Stimulated activated CD4-positive, alpha-beta T cell treated with anti-CD3 and anti-CD28 coated beads, Interleukin-15, amount 100 ng/mL, for 1 hour (primary cell): ENCODE measurements at places on chromosomes 2 and 18.

DNA sequence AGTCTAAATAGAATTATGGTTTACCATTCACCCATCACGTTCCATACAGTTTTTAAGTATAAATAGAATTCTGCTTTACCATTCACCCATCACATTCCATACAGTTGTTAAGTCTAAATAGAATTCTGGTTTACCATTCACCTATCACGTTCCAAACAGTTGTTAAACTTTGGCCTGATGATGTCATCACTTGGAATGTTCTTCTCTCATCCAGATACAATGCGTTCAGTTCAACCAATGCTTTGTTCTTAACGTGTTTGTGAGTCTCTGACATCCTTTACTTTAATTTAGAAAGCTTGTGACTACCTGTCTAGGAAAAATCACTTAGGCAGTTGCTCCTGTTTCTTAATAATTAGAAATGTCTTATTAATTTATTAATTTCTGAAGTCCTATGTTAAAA lies 236.3 kb upstream of the RASGRP3 start:
- no peak for DNase-seq

DNA sequence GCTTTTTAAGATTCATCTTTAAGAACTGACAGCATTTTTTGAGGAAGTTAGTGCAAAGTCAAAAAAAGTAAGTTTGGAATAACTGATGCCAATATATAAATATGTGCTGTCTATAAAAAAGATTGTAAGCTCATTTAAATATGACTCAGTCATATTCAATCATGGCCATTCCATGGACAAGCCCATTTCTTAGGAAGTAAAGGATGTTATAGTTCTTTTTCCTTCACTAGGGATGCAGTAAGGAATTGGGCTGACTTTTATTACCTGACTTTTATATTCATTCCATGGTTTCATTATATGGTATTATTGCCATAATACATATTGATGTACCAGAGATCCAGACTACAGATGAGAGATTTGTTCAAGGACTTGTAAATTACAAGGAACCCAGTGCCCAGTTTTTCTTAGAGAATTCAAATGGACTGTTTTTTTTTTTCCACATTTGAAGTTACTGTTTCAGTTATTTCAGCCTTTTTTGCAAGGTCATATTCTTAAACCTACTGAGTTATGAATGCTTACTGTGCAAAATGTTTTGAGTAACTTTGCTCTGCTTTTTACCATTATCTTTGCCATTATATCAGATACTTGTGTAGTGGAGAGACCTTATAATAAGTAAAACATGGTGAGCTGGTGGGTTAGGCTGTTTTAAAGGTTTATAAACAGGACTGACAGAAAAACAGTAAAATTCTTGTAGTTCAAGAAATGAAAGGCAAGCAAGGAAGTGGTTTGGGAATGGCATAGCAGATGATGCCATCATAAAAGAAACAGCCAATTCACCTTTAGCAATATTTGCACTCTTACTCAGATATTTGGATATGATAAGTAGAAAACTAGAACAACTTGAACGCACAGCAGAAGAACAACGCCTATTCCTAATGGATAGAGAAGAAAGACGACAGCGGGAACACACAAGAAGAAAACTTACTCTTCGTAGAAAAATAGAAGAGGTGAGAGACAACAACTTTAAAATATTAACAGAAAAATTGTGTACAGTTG lies 7.6 kb downstream of the FSIP2 start:
- DNase-seq: no peak

DNA sequence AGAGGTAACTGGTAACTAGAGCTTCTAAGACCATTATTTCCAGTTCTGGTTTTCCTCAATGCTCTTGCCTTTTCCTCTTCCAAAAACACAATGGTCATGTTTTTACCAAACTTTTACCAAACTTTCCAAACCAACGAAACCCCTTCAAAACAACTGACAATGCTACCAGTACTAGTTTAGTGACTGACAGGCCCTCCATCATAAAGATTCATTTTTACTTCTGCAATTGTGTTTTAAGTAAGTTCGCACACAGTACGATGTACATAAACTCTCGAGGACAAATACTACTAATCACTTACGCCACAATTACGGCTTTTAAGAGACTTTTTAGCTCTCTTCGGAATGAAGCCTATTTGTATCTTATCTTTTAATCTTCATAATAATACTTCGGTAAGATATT lies 900 bp downstream of the C18orf32 start:
- DNase-seq: no peak

- DNase-seq: no peak
These were observed 113.2 kb downstream of the MRO start for GRCh38 chr18:50706651-50707050.

DNA sequence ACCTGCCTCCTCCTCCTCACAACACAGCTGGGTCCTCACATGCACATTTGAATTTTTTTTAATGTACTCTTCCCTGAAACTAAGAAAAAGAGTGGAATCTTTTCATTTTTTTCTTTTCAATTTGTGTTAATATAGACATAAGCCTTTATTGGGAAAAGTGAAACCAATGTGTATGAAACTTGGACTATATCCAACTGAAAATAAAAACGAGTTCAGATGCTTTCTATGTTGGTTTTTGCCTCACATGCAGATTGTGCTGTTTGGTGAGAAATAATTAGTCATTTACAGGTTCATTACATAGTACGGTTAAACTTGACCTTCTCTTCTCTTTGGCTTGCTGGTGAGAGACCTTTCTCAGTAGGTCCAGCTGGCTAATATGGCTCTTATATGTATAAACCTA lies 515.2 kb upstream of the FANCL start:
- no peak for DNase-seq

GRCh38 chr2:234372506-234372905 lies 124.4 kb downstream of the ARL4C start:
- DNase-seq: no peak

- no peak for DNase-seq
These were observed 1852.1 kb upstream of the PIK3C3 start for GRCh38 chr18:40102903-40103302.

GRCh38 chr2:2926858-2927175 lies 450.8 kb downstream of the EIPR1 start:
- no peak for DNase-seq

- no peak for DNase-seq
These were observed 7.6 kb downstream of the CNDP1 start for GRCh38 chr18:74541703-74542555.

- no peak for DNase-seq
These were observed 45.8 kb upstream of the EML6 start for GRCh38 chr2:54677476-54678265.

DNA sequence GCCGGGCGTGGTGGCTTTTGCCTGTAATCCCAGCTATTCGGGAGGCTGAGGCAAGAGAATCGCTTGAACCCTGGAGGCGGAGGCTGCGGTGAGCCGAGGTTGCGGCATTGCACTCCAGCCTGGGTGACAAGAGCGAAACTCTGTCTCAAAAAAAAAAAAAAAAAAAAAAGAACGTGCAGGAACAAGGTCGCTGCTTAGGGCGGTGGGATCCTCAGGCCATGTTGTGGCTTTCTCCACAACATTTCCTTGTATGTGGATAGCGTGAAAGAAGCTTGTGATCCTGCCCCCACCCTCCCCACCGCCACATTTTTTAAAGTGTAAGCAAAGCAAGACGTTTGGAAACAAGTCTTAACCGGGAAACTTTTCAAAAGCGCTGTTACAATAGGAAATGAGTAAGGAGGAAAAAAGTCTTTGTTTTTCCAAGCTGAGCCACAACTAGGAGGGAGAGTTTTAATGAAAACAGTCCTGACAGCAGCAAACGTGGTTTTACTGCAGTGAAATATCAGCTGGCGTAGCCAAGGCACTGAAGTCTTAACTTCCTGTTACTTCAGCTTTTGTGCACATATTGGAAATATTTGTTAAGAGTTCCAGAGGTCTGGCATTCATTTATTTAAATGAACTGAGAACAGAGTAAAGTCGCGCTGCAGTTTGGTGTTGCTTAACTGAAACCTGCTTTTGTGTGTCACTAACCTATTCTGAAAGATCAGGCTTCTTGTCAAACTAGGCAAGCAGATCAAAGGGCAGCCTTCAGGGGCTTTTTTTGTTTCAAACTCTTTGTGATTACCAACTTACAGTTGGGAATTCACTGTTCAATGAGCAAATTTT lies 3.8 kb downstream of the TGIF1 start:
- no peak for DNase-seq

DNA sequence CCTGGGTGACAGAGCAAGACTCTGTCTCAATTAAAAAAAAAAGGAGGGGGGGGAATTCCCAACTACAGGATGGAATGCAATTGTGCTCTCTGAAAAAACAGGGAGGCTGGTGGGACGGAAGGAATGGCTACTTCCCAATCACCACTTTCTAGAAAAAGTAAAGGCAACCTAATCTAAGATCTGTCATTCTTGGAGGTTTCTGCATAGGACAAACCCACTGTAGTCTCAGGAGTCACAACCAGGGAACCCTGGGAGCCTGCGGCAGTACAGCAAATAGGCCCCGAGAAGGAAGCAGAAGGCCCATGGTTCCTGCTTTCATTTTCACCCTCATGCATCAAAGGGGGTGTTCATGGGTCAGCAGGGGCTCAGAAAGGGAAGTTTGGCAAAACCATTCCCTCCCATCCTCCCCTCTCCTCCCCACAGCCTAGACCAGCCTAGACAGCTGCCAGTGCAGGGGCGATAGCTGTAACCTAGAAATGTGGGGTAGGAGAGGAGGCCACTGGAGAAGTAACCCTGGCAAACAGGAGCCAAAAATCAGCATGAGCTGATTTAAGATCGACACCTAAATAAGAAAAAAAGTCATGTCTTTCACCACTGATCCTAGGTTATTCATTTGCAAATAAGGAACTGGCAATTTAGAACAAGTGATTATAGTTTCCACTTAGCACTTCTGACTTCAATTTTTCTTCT lies 48.0 kb downstream of the TRABD2A start:
- DNase-seq: no peak

DNA sequence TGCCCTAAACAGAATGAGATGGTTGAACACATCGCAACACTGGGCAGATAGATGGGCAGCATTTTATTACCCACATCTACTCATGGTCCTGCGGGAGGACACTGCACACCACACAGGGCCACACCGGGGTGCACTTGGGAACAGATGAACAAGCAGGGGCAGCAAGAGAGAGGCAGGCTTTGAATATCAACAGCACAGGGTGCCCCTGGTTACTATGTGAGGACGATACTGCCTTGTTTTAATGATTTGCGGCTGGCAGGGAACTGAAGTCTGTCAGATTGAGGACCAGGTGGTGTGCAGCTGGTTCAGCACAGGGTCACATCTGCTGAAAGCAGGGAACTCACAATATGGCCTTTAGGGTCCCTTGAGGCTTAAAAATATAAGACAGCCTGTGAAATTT lies 195.7 kb downstream of the PIEZO2 start:
- DNase-seq: no peak

GRCh38 chr18:7980656-7981055 lies 413.5 kb downstream of the PTPRM start:
- no peak for DNase-seq

DNA sequence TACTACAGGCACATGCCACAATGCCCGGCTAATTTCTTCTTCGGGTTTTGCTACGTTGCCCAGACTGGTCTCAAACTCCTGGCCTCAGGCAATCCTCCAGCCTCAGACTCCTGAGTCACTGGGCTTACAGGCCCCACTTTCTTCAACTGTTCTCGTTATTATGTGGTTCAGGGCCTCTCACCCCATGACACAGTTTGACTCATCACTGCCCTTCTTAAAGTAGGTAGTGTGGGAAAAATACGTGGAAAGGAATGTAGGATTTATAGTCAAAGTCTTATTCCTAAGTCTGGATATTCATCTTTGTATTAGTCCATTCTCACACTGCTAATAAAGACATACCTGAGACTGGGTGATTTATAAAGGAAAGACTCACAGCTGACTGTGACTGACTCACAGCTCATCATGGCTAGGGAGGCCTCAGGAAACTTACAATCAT lies 19.4 kb downstream of the CENPA start:
- DNase-seq: no peak

DNA sequence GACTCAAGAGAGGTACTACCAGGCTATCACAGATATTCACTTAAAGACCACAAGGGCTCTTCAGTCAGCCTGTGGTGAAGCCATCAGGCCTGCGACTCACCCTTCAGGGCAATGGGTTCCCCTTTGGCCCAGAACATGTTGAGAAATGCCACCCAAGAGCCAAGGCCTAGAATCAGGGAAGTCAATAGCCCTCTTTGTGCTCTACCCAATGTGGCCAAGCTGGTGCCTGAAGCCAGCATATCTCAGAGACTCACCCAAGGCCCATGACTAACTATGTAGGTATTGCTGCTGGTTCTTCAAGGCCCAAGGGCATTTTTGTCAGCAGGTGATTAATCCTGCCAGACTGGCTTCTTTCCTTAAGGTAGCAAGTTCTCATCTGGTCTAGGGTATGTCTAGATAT lies 338.9 kb upstream of the SETBP1 start:
- DNase-seq: no peak

GRCh38 chr18:23350188-23350587 lies 102.9 kb upstream of the RIOK3 start:
- no peak for DNase-seq

- DNase-seq: no peak
These were observed 634.1 kb downstream of the TDRD15 start for GRCh38 chr2:21757805-21758430.

GRCh38 chr2:235674146-235674545 lies 180.3 kb downstream of the AGAP1 start:
- no peak for DNase-seq

DNA sequence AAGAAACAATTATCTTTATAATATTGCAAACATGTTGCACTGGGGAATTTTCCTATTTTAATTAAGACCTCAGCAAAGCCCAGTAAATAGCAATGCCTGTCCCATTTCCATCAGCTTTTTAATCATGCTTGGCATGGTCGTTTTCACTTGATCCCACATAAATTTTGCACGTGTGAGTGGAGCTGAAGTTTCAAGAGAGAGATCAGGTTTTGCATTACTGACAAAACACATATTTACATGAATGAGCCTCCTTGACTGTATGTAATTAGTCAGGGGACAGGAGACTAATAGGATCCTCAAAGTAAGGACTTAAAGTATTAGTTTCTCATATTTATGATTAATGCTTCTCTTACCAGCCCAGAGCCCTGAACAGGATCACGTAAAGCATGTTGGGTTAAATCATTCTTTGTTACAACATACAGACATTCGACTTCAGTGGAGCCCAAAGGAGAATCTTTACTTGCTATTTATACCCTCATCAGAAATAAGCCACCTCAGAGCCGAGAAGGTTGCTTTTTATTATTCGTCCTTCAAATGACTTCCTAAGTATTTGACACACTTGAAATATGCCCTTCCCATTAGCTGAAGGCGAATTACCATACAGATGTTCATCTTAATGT lies 711.3 kb downstream of the GALR1 start:
- no peak for DNase-seq

- no peak for DNase-seq
These were observed 12.9 kb upstream of the POU3F3 start for GRCh38 chr2:104840893-104841585.

GRCh38 chr2:168734199-168734760 lies 68.2 kb upstream of the NOSTRIN start:
- DNase-seq: no peak

DNA sequence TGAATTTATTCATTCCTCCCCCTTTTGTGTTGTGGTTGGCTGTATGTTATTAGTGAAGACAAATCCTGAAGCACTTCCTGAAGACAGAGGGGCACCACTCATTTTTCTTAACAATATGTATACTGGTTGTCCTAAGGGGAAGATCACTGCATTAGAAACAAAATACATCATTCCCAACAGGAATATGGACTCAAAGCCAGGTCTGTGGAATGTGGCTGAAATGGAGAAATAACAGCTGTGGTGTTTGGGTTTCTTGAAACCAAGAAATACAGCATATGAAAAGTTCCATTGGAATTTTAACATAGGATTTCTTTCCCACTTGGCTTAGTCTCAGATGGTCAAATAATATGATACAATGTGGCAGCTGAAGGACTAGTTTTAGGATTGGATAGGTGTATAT lies 267.6 kb downstream of the KCNE4 start:
- no peak for DNase-seq
